Activated CD8-positive, alpha-beta memory T cell treated with anti-CD3 and anti-CD28 coated beads for 1 hour (primary cell): ENCODE measurements at places on chromosomes 5 and 9.

- DNase-seq: no peak
Observed at GRCh38 chr5:61701877-61702602, 370.0 kb downstream of the ZSWIM6 start.

DNA sequence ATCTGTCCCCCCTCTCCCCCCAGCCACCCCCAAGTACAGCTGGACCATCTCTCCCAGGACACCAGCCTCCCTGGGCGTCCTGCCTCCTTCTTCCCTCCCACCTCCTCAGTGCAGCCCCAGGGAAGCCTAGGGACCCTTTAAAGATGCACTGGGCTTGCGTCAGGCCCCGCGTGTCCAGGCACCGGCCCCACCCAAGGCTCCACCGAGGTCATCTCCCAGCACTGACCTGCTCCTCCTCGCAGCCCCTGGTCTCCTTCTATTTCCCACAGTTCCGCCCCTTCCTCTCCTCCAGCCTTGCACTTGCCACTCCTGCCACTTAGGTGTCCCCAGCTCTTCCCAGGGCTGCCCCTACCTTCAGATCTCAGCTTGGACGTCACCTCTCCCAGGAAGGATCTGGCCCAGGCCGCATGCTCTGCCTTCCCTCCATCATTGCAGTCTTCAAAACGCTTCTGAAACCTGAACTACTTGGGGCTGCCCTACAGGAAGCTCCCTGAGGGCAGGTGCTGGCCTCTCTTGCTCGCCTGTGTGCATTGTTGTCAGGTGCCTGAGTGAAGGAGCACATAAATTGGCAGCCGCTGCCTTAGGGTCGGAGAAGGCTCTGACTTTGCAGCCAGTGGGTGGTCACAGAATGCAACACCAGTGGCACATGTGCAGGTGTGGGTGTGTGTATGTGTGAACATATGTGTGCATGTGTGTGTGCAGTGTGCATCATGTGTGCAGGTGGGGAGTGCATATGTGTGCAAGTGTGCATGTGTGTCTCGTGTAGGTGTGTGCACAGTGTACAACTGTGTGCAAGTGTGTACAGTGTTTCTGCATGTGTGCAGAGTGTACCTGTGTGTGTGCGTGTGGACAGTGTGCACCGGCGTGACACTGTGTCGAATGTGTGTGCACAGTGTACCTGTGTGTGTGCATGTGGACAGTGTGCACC is 152.9 kb downstream of the C9orf50 start:
- no peak for DNase-seq

DNA sequence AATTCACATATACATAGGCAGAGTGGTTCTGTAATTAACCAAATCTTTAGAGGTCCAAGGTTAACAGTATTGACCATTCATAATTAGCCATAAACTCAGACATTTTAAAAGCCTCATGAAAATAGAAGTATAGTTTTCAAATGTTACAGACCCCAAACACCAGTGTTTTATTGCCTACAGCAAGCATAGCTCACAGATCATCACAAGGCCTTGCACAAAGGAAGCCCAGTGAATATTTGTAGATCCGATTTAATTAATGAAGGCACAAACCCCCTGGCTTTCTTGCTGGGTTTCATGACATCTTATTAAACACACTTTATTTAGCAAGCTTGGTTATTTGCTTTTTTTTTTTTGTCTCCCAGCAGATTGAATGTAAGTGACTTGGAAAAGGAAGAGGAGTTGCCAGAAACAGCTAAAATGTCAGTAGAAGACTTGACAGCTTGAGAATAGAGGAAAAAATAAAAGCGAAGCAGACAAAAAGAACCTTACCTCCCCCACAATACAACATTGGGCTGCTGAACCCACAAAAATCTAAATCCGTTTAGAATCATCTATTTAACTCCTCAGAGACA is 283.9 kb upstream of the TNC start:
- DNase-seq: no peak

- no peak for DNase-seq
Observed at GRCh38 chr9:88702985-88703384, 168.0 kb downstream of the NXNL2 start.

DNA sequence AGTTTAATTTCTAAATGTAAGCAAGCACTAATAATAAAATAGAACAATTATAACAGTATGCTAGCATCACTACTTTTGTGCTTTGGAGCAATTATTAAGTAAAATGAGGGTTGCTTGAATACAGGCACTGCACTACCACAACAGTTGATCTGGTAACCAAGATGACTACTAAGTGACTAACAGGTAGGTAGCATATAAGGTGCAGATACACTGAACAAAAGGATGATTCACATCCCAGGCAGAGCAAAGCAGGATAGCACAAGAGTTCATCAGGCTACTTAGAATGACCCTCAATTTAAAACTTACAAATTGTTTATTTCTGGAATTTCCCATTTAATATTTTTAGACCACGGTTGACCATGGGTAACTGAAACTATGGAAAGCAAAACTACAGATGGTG is 48.0 kb upstream of the RGS7BP start:
- DNase-seq: no peak

DNA sequence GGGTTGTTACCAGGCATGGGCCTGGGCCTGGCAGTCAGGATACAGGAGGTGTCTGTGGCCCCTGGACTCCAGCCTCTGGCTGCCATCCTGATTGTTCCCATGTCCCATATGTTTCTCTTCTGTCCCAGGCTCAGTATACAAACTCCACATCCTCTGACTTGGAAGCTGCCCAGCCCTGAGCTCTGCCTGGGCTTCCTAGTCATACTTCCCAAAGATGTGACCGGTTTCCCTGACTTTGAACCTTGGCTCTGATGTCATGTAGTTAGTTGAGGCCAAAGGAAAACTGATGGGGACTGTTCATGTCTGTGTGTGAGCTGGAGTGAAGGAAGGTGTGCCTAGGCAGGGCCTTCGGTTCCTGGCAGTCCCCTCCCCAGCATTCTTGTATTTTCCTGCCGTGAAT is 50.4 kb downstream of the CYSTM1 start:
- DNase-seq: no peak

GRCh38 chr9:113250807-113251206 is 24.6 kb downstream of the CDC26 start:
- DNase-seq: no peak

GRCh38 chr9:80932181-80932580 is 757.2 kb downstream of the TLE1 start:
- DNase-seq: no peak

DNA sequence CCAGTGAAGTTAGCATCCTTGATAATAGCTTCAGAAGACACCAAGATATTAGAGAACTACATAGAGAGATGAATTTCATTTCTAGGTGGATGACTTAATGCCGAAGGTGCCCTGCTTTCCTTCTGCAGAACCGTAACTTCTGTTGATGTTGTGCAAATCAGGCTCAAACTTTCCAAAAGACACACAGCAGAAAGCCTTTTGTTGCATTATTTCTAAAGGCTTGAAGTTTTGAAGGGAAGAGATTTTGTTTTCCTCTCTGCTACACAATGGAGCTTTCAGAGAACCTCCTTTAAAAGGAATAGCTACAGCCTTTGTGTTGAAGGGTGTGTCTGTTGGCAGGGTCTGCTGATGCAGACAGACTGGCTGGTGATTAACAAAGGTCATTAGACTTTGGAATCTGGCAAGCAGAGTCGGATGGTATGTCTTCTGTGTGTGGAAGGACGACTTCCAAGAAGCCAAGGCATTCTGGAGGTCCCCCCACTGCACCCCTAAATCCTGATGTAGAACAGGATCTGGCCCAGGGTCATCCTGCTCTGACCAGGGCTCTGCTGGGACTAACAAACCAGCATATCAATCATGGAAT is 57.8 kb downstream of the ZNF462 start:
- DNase-seq: no peak

DNA sequence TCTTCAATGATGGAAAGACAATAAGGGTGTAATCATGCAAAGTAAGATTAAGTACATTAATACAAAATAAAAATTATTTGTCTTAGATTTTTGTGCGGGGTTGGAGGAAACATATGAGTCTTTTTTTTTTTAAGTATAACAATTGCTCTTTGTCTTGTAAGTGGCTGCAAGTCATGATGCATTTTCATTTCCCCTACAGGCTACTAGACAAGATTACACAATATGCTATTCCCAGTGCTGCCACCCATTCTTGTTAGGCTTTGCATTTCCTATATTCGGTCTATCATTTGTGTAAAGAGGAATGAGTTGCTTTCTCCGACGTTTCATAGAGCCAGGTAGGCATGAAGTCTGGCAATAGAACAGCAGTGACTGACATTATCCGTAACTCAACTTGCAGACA is 294.2 kb upstream of the CYLC2 start:
- DNase-seq: no peak

DNA sequence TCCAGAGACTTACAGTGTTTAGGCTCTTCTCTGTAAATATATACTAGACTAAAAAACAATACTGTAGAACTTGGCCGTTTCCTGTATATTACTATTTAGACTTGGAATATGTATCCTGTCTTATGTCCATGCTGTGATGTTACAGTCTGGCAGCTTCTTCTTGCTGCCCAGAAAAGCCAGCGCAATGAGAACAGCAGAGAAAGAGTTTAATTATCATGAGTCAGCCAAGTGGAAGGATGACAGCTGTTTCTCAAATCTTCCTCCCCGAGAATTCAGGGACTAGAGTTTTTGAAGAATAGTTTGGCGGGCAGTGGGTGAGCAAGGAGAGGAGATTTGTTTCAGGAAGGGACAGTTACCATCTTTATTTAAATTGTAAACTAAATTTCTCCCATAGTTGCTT is 37.5 kb downstream of the NAA35 start:
- no peak for DNase-seq

- DNase-seq: no peak
Observed at GRCh38 chr5:10735569-10736276, 25.3 kb downstream of the DAP start.

DNA sequence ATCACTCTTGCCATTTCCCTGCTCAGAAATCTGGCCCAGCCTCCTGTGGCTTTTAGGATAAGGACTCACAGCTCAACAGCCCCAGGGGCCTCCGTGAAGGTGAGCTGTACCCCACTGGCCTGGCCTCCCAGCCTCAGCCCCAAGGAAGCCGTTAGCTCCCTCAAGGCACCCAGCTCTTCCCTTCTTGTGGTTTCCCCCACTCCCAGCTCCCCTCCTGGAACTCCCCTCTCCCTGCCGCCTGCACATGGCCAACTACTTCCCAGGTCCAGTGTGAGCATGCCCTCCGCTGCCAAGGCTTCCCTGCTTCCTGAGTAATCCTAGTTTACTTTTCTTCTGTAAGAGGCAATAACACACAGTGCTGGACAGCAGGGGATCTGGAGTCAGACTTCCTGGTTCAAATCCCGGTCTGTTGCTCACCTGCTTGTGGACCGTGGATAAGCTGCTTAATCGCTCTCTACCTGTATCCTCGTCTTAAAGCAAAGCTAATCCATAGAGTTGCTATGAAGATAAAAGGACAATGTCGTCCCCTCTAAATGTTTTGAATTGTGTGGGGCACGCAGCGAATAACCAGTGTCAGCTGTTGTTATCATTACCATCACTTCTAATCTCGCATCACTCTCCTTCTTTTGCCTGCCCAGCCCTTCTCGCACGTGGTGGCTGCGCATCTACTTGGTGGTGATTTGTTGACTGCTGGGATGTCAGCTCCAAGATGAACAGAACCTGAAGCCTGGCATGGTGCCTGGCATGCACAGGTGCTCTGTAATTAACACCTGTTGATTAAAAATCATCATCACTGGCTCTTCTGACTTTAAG is 86.6 kb downstream of the C5orf15 start:
- no peak for DNase-seq

GRCh38 chr9:127358023-127358535 is 38.9 kb upstream of the SLC2A8 start:
- no peak for DNase-seq

- no peak for DNase-seq
Observed at GRCh38 chr5:59326596-59326995, 566.9 kb downstream of the PDE4D start.

- DNase-seq: no peak
Observed at GRCh38 chr5:150021491-150022157, 21.1 kb downstream of the HMGXB3 start.

- no peak for DNase-seq
Observed at GRCh38 chr9:37683531-37684371, 33.0 kb downstream of the FRMPD1 start.

DNA sequence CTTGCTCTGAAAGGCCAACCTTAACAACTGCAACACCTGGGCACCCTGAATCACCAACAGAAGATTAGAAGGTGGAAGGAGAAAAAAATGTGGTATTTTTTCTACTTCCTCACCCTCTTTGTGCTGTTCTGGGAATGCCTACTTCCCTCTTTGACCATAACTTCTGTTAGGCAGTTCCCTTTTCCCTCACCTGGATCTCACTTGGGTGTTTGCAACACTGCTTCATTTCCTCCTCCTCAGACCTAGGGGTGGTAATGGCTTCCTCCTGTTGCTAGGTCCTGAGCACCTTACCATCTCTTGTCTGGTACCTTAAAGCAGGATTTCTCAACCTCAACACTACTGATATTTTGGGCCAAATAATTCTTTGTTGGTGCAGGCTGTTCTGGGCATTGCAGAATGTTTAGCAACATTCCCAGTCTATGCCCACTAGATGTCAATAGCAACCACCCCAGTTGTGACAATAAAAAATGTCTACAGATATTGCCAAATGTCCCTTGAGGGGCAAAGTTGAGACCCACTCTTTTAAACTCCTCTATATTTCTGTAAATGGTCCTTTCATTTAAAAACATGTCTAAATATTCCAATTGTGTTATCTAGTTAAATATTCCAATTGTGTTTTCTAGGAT is 300.0 kb upstream of the VLDLR start:
- no peak for DNase-seq
